ENCODE measurements at places on chromosomes 7 and 10.

GRCh38 chr10:8438603-8439002, 384.1 kb downstream of the GATA3 start:
- no peak for DNase-seq

DNA sequence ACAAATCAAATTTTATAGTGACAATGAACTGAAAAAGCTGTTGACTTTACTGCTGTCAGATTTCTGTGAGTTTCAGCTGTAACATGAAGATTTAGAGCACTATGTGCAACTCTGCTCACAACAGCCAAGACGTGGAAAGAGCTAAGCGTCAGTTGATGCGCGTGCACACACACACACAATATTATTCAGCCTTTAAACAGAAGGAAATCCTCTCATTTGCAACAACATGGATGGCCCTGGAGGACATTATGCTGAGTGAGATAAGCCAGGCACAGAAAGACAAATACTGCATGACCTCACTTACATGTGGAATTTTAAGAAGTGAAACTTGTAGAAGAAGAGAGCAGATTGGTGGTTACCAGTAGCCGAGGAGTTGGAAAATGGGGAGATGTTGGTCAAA, 82.8 kb upstream of the FRMD4A start:
- DNase-seq, result no peak

DNA sequence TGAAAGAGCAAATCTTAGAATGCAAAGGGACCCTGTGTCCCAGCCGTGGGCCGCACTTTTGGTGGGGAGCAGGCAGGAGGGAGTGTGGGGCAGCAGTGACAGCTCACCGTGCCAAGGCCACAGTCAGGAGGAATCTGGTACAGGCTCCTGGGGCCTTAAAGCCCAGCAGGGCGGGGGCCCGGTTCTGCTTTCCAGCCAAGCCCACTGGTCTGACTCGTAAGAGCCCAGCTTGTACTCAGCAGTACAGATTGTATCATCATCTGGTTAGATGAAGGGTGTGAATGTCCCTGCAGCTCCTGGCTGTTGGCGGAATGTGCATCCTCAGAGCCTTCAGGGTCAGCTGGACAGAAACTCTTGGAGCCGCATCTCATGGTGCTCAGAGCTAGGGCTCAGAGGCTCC, 30.5 kb upstream of the TRIM8 start:
- no peak for DNase-seq

- DNase-seq, result no peak
These were observed 110.0 kb upstream of the TRIM24 start for GRCh38 chr7:138349841-138350700.

- no peak for DNase-seq
These were observed 99.3 kb downstream of the DNAJB6 start for GRCh38 chr7:157436076-157436475.

DNA sequence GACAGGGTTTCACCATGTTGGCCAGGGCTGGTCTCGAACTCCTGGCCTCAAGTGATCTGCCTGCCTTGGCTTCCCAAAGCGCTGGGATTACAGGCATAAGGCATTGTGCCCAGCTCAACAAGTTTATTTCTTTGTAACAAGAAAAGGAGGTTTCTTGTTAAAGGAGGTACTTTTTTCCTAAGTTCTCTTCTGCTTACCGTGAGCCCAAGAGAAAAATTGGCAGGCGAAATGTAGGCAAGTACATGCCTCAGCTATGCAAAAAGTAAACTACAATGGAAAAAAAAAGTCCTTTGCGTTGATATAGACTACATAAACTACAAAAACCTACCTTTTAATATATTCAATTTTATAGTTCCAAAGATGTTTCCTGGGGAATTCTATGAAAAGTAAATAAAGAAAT, 122.6 kb downstream of the DKK1 start:
- DNase-seq, result no peak

DNA sequence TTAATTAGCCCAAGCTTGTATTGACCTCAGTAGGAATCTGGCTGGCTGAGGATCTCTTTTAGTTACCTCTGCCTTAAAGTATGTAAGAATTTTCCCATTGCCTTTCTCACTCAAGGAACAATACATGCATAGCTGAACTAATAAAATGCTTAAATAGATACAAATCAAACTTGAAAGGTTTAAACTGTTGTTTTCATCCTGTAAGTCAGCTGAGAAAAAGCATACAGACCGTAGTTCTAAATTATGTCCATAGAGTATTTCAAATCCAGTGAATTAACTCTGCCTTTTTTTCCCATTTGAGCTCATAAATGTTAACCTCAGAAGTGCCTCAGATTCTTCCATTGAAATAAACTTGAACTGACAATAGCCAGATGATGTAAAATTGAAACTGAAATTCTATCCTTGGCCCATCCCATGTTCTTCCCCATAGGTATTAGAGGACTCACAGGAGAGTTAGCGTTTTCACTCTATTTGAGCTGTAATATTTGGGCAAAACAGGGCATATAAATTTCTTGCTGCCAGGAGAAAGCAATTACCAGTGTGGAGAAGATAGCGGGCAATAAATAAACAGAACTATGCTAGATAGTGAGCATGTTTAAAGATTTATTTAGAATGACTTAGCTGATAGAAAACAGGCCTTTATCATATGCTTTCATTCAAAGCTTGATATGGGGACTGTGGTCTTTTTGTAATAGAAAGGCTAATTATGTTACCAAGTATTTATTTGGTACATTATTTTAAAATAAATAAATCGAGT, 163.7 kb downstream of the WNT2 start:
- no peak for DNase-seq

- no peak for DNase-seq
These were observed 21.0 kb upstream of the ASB15 start for GRCh38 chr7:123580406-123581161.

- no peak for DNase-seq
These were observed 190.1 kb downstream of the SDHAF3 start for GRCh38 chr7:97307521-97308108.

- no peak for DNase-seq
These were observed 3.8 kb downstream of the ABCA13 start for GRCh38 chr7:48175019-48175418.

- DNase-seq, result no peak
These were observed 6.3 kb downstream of the NPFFR1 start for GRCh38 chr10:70277396-70278030.

DNA sequence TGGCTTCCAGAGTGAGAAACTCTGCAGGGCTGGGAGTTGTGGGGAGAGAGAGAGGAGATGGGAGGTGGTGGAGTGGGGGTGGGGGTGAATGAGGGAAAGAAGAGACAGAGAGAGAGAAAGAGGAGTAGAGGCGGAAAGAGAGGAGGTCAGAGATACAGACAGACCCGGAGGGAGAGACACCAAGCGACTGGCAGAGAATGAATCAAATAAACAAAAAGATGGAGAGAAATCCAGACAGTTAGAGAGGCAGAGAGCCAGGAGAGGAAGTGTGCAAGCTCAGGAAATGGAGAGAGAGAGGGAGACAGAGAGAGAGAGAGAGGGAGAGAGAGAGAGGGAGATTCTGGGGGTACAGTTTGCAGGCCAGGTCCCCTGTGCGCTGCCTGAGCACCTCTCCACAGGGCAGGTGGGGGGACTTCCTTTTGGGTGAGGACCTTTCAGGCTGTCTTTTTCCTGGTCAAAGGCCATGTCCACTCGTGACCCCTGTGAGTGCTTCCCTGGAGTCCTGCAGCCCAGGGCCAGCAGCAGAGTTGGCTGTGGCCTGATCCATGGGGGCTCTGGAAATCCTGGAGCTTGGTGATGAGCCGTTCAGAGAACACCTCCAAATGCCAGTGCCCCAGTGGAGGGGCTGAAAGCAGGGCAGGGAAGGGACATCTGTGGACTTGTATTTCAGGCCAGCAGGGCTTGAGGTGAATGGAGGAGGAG, 25.0 kb upstream of the PCBD1 start:
- no peak for DNase-seq

DNA sequence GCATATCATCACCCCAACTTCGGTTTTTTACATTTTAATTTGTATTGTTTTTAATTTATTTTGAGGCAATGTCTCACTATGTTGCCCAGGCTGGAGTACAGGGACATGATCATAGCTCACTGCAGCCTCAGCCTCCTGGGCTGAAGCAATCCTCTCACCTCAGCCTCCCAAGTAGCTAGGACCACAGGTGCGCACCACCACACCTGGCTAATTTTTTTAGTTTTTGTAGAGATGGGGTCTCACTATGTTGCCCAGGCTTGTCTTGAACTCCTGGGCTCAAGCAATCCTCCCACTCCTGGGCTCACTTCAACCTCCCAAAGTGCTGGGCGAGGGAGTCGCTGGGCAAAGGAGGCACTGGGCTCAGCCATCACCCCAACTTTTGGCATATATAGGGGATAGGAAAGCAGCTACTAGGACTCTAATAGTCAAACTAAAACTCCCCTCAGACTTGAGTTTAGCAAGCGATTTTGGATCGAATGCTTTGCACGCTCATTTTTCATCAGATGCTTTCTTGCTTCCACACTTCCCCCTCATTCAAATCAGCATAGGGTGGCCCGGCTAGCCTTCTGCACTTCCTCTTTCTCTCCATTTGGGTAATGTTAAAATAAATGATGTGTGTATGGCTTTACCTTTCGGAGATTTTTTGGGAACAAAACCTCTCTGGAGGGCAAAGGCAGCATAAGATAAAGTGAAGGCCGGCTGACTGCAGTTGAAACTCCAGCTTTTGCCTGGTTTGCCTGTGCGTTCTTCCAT, 20.8 kb upstream of the NMT2 start:
- DNase-seq, result no peak

- DNase-seq, result no peak
These were observed 972 bp downstream of the ORC5 start for GRCh38 chr7:104206841-104207240.

Measured in activated CD4-positive, alpha-beta T cell treated with anti-CD3 and anti-CD28 coated beads, Interleukin-2, amount 50 U/mL, for 24 hours (primary cell).